ENCODE measurements at places on chromosomes 13 and 19. TPM values are rescaled to one million over a fixed set of nuclear protein-coding genes. Genes with fewer than 3 reads are reported as not detected.

DNA sequence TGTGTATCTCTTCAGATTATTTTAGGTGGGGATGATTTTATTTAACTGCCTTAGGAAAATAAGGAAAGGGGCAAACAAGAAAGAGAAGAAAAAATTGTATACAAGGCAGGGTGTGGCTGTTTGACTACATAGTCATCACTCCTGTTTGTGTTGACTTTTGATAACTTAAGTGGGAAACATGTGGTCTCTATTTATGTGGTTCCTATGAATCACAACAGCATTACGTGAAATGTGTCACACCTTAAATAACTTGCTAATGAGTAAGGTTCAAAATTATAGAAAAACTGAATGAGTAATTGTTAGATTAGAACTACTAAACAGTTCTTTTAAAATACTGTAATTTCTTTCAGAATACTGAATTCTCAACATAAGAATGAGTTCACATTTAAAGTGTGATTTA, 69.3 kb downstream of the LMO7 start:
- no peaks in the 10 kb centered on the region for H3K36me3 ChIP-seq
- no peak for DNase-seq
- H3K4me3 ChIP-seq: no peak overlapping the region
- peak overlapping the region; percentile 65 for H3K27ac ChIP-seq

GRCh38 chr19:8451885-8452284, 7.1 kb downstream of the HNRNPM start:
- no peak overlapping the region for H3K4me3 ChIP-seq
- no peaks in the 10 kb centered on the region for H3K27me3 ChIP-seq
- H3K4me1 ChIP-seq: peaks cover 44% of the 10 kb centered on the region
- no peak overlapping the region for H3K27ac ChIP-seq

DNA sequence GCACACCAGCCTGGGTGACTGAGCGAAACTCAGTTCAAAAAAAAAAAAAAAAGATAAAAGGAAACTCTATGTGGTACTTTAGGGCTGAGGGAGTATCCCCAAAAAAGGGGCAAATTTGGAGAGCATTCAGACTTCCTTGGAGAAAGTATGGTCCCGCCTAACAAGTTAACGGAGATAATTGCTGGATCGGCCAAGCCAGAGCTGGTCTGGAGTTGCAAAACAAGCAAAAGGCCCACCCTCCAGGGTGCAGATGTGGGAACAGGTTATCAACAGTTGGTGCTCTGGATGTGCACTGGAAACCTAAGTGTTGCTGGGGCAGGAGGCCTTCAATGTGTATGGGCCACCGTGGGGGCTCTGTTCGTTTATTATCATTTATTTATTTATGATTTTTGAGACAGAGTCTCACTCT, 2.8 kb downstream of the IQCN start:
- H3K4me3 ChIP-seq: no peak overlapping the region
- H3K27me3 ChIP-seq: no peaks in the 10 kb centered on the region
- DNase-seq: no peak
- peaks cover 10% of the 10 kb centered on the region for H3K36me3 ChIP-seq

DNA sequence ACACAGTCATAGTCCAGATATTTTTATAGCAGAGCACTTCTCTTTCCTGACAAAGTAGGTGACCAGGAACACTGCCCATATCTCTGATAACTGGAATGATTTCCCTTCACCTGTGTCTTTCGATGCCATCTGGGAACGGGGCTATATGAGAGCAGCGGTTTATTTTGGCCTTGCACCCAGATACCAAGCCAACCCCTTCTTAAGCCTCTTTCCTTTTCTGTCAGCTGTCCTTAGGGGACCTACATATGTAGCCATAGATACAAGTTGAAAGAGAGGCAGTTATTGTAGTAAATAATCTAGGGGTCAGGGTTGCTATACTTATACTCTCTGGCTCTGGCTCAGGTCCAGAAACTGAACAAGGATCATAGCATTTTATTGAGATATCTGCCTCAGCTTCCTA, 128.8 kb downstream of the NHLRC3 start:
- no peaks in the 10 kb centered on the region for H3K4me1 ChIP-seq
- no peak overlapping the region for H3K27ac ChIP-seq
- H3K4me3 ChIP-seq: no peak overlapping the region
- no peak for DNase-seq
- no peaks in the 10 kb centered on the region for H3K36me3 ChIP-seq
- H3K27me3 ChIP-seq: no peaks in the 10 kb centered on the region

DNA sequence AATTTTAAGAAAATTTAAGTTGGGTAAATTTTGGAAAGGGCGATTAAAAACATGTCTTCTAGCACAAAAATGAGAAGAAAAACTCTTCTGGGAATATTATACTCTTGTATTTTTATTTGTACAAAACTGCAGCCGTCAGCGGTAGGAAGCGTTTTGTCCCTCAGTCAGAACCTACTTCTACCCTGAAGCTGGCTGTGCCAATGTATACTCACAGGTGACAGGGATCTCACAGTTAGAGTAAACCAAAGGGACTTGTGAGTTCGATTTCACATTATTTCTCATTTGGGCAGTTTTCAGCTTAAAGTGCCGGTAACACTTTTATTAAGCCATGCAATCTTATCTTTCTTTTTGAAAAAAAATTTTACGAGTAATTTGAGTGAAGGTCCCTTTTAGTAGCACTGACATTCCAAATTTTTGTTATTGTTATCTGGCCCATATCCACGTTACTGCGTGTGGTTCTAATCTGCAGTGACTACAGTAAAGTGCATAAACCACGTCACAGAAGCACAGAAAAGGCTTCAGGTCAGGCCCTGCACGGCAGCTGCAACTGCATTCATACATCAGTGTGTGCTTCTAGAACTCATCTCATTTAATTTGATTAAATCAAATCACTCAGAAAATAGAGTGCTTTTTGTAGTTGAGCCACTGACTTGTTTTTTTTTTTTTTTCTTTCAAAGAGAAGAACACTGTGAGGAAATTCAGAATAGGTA, 387.3 kb downstream of the LIG4 start:
- no peak overlapping the region for H3K4me3 ChIP-seq
- H3K4me1 ChIP-seq: no peaks in the 10 kb centered on the region
- no peaks in the 10 kb centered on the region for H3K36me3 ChIP-seq
- no peak overlapping the region for H3K27ac ChIP-seq

GRCh38 chr13:51728275-51728673, 75.7 kb downstream of the DHRS12 start:
- H3K4me1 ChIP-seq: no peaks in the 10 kb centered on the region
- H3K4me3 ChIP-seq: no peak overlapping the region
- no peak overlapping the region for H3K27ac ChIP-seq

GRCh38 chr13:40185414-40185813, 481.0 kb downstream of the FOXO1 start:
- no peak overlapping the region for H3K27ac ChIP-seq
- no peak overlapping the region for H3K4me3 ChIP-seq
- no peaks in the 10 kb centered on the region for H3K4me1 ChIP-seq
- no peaks in the 10 kb centered on the region for H3K27me3 ChIP-seq
- H3K36me3 ChIP-seq: no peaks in the 10 kb centered on the region

- H3K36me3 ChIP-seq: no peaks in the 10 kb centered on the region
- H3K4me1 ChIP-seq: peaks cover 4% of the 10 kb centered on the region
- no peak overlapping the region for H3K27ac ChIP-seq
- no peak overlapping the region for H3K4me3 ChIP-seq
Measured at GRCh38 chr13:26987486-26988013, 184.1 kb downstream of the USP12 start.

Gene ZNF541
- total RNA-seq: 0.23 TPM

GRCh38 chr13:112941349-112941748, 27.7 kb upstream of the MCF2L start:
- H3K27me3 ChIP-seq: no peaks in the 10 kb centered on the region
- no peaks in the 10 kb centered on the region for H3K4me1 ChIP-seq
- H3K27ac ChIP-seq: no peak overlapping the region
- H3K36me3 ChIP-seq: no peaks in the 10 kb centered on the region

Gene KLK10
- 7.4 TPM for total RNA-seq

DNA sequence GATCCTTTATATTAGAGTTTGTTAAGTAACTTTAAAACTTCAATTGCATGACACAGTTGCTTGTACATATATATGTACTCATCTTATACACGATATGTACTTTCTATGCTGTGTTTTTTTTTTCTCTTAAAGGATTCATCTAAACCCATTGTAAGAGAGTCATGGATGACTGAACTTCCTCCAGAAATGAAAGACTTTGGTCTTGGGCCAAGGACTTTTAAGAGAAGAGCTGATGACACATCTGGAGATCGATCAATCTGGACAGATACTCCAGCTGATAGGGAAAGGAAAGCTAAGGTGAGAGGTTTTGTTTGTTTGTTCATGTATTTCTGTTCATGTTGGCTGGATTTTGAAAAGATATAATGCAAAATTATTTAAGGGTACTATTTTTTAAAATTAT, 26.0 kb downstream of the GPALPP1 start:
- H3K27me3 ChIP-seq: no peaks in the 10 kb centered on the region
- H3K36me3 ChIP-seq: no peaks in the 10 kb centered on the region
- H3K4me3 ChIP-seq: no peak overlapping the region
- DNase-seq: no peak
- no peak overlapping the region for H3K27ac ChIP-seq

GRCh38 chr19:246551-246950, 44.7 kb downstream of the PLPP2 start:
- no peak overlapping the region for H3K4me3 ChIP-seq
- H3K4me1 ChIP-seq: no peaks in the 10 kb centered on the region
- H3K27me3 ChIP-seq: no peaks in the 10 kb centered on the region

Data from prostate gland (tissue), 2 donors.